ENCODE measurements at places on chromosomes 4 and X.
A peak's percentile ranks its signal among the peaks of the same experiment; 100 is the strongest.

DNA sequence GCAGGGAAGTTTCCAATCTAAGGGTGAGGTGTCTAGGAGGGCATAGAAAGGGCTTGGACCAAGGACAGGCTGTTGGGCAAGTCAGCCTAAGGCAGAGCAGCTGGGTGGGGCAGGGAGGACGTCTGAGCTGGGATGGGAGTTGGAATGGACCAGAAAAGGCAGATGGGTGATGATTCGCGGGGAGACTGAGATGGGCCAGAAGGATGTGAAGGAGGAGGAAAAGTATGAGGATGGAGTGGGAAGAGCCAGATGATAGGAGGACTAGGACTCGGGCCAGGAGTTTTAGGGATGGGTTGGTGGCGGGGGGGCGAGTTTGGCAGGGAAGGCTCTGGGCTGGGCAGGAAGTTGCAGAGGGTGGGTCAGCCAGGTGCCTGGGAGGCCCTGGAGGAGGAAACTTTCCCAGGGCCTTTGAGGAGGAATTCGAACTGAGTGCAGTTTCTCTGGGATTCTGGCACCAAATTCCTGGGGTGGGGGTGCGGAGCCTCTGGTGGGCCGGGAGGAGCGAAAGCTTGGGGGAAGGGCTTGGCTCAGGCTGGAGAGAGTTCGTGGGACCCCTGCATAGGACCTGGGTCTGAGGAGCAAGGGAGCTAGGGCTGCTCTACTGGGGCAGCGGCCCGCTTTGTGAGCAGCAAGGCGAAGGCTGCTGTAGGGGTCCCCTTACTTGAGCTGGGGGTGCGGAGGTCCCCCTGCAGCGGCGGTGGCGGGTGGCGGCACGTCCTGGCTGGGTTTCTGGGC lies 8.7 kb upstream of the TIMP1 start:
- DNase-seq, result peak; percentile 31

DNA sequence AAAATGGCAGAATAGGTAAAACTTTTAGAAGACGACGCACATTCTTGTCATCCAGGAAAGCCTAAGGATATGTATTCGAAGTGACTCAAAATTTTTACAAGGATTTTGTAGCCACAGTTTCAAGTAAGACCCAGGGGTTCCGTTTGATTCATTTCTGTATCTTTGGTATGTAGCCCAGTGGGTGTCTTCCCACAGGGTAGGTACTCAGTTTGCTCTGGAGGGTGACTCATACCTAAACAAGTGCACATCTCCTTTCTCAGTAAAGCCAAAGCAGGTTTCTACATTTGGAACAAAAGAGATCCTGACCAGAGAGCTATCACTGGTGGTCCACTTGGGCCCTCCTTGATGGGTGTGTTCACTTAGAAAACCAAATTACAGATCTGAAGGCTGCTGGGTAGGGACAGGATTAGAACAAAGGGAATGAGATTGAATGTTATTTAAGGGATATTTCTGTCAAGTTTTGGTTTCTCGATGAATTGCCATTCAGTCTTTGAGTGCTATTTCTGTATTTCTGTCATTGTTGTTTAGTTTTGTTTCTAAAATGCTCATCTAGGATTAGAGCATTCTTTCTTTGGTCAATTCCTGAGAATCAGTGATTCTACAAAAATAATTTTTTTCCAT lies 56.1 kb downstream of the PLS3 start:
- peak; percentile 14 for DNase-seq

GRCh38 chr4:88419874-88420273 lies 37.0 kb upstream of the HERC5 start:
- DNase-seq, result no peak

- DNase-seq, result no peak
Observed at GRCh38 chr4:27000820-27001219, 140.2 kb downstream of the STIM2 start.

DNA sequence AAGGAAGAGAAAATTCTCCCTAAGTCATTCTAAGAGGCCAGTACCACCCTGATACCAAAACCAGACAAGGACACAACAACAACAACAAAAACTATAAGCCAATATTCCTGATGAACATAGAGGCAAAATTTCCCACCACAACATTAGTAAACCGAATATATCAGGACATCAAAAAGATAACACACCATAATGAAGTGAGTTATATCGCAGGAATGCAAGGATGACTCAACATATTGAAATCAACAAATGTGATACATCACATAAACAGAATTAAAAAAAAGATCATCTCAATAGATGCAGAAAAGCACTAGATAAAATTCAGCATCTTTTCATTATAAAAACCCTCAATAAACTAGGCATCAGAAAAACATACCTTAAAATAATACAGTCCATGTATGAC lies 1844.4 kb upstream of the PCDH10 start:
- no peak for DNase-seq

- DNase-seq, result no peak
Observed at GRCh38 chr4:158197194-158197776, 13.0 kb upstream of the TMEM144 start.

- DNase-seq, result no peak
Observed at GRCh38 chr4:53060278-53060677, 198.2 kb downstream of the RASL11B start.

GRCh38 chrX:22012931-22013330 lies 19.2 kb upstream of the PHEX start:
- no peak for DNase-seq

DNA sequence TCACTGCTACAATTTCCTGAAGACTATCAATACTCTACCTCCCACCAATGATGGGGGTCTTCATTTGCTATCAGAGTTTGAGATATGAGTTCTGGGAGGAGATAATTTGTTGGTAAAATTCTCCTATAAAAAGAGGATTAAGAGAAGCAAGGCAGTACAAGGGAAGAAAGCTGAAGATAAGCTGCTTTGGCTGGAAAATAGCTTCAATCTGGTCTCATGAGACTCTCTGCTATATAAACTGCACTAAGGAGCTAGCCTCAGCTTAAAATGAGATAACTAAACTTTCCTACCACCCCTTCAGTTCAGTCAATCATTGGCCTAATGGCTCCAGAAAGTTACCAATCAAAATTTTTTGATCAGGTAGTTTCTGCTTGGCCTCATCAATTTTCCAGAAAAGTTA lies 2105.0 kb downstream of the ARAP2 start:
- no peak for DNase-seq

DNA sequence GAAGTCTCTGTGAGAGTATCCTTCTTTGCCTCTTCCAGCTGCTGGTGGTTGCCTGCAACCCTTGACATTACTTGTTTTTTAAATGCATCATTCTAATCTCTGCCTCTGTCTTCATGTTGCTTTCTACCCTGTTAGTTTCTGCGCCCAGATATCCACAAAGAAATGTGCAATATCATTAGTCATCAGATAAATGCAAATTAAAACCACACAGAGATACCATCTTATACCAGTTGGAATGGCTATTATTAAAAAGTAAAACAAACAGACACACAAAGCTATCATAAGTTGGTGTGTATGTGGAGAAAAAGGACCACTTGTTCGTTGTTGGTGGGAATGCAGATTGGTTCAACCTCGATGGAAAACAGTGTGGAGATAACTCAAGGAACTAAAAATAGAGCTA lies 517.4 kb downstream of the FAT4 start:
- no peak for DNase-seq

- no peak for DNase-seq
Observed at GRCh38 chr4:101205916-101206315, 141.4 kb downstream of the PPP3CA start.

- DNase-seq, result no peak
Observed at GRCh38 chr4:158827543-158827981, 58.7 kb downstream of the FNIP2 start.

DNA sequence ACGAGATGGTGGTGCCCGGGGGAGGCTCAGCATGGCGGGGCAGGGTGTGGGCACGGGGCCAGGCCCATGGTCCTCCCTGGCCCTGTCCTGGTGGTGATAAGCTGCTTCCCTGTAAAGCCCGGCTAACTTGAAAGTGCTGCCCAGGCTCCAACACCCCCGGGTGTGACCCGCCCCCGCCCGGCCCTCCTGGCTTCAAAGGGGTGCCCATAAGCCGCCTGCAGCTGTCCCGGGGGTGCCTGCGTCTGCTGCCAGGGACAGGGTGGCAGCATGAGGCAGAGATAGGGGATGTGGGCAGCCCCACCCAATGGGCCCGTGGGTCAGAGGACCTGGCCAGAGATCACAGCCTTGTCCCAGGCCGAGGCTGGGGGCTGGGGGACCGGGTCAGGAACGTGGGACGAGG lies 18.1 kb downstream of the FGFRL1 start:
- no peak for DNase-seq

- DNase-seq, result no peak
Observed at GRCh38 chrX:136205882-136206380, 45.3 kb downstream of the MAP7D3 start.

DNA sequence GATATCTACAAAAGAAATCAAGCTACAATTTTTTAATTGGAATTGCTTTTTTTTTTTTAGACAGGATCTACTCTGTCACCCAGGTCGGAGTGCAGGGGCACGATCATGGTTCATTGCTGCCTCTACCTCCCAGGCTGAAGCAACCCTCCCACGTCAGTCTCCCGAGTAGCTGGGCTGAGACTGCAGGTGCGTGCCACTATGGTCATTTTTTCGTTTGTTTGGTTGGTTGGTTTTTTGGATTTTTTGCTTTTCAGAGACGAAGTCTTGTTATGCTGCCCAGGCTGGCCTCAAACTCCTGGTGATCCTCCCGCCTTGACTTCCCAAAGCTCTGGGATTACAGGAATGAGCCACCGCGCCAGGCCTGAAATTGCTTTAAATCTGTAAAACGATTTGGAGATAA lies 15.6 kb downstream of the RGN start:
- DNase-seq, result no peak

DNA sequence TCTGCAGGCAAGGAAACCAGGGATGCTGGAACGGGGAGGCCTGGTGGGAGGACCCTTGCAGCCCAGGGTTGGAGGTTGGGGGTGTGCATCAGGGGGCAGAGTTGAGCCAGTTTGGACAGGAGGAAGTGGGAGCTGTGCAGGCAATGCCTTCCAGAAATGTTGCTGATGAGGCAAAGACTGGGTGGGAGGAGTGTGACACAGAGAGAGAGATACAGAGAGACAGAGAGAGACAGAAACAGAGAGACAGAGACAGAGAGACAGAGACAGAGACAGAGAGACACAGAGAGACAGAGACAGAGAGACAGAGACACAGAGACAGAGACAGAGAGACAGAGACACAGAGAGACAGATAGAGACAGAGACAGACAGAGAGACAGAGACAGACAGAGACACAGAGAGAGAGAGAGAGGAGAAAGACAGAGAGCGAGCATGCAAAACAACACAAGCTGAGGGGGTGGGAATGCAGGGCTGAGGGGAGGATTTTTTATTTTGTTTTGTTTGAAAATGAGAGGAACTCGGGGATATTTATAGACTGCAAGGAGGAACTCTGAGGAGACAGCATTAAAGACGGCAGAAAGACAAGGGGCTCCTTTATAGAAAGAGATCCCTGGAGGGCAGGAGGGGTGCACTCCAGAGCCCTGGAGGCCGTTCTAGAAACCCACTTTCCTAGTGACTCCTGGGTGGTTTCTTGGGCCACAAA lies 1.9 kb upstream of the HAUS3 start:
- DNase-seq, result peak; percentile 50

- no peak for DNase-seq
Observed at GRCh38 chrX:95040104-95040503, 1366.1 kb downstream of the FAM133A start.

DNA sequence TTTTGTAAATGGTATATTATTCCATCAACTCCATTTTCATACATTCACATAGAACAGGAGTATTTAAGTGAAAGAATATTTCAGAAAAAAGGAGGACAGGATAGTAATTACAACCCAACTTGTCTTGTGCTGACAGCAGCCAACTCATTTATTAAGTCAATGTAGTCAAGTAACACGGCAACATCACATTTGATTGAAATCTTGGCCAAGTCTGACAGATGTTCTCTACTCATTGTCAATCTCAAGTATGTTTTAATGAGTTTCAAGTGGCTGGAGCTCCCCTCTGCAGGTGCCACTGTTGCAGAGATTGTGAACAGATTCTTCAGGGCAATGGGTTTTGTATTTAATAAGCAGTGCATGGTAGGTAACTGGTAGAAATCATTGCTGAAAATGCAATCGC lies 332.5 kb downstream of the C4orf33 start:
- DNase-seq, result no peak

DNA sequence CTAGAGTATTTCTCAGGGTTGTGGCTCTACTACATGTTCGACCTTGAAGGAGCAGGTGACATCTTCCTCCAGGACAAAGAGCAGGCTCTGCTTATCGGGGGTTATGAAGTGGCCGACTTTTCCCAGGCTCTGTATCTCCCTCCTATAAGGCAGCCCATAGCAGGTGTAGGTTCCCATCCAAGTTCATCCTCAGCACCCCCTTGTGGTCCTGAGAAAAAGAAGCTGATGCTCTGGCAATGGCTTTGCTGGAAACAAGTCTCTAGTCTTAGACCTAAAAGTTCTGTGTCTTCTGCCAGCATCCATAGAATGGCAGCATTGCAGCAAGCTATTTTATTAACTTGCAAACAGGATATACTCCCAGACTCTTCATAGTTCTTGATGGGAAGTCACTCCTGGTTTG lies 836.6 kb upstream of the PRKX start:
- no peak for DNase-seq

- peak; percentile 90 for DNase-seq
Observed at GRCh38 chr4:184514121-184514988, 40.0 kb upstream of the IRF2 start.

DNA sequence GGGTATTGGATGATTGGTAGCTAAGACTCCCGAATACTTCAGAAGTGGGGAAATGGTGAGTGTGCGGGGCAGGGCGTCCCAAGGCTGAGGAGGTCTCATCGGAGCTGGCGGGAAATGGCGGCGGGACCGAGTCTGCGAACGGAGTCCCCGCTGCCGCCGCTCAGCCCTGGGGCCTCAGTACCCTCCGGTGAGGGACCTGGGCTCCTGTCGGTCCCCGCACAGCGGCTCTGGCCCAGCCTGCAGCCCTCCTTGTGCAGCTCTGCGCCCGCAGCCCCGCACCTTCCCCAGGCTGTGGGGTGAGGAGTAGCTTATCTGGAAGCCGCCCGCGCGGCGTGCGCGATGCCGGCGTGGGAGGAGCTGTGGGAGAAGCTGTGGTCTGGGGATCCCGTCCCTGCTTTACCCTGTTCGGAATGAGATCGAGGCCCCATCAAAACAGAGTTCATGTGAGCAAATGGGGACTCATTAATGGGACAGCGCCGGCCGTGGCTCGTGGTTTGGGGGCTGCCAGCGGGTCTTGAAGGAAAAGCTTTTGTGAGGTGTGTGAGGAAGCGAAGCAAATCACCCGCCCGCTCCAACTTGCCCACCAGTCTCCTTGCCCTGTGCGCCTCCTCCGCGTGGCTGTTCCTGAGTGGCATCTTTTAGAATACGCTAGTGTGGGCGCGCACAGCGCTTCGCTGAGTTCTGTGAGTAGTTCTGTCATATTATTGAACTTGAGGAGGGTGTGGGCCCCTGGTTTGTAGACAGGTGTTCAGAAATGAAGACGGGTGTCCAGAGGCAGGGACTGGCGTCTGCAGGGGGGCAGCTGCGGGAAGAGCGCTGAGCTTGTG lies 531 bp downstream of the ZNF141 start:
- peak; percentile 47 for DNase-seq
